ENCODE measurements at places on chromosomes 1 and 21.

GRCh38 chr1:119727991-119728390 lies 16.3 kb downstream of the PHGDH start:
- ATAC-seq = no peak

DNA sequence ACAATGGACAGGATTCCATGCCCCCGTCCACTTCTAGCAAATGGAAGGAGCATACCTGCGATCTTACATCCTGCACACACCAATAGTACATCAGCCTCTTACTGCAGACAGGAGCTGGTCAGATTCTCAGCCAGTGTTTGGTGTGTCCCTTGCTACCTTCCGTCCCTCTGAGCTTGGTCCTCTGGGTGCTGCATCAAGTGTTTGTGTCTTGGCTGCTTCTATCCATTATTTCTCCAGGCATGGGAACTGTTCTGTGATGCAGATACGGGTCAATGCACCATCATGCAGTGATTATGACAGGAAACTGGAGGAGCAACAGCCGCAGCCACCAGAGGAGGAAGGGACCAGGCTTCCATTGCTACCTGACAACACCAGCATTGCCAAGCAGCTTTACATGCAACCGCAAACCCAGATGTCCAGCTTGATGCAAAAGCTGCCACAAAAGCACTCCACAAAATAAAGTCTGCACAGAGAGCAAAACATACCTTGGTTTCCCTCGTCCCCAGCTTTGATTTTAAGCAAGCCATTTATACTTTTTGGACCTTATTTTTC lies 21.9 kb upstream of the OVAAL start:
- ATAC-seq = no peak

GRCh38 chr1:168218658-168219057 lies 7.1 kb upstream of the SFT2D2 start:
- ATAC-seq = no peak

DNA sequence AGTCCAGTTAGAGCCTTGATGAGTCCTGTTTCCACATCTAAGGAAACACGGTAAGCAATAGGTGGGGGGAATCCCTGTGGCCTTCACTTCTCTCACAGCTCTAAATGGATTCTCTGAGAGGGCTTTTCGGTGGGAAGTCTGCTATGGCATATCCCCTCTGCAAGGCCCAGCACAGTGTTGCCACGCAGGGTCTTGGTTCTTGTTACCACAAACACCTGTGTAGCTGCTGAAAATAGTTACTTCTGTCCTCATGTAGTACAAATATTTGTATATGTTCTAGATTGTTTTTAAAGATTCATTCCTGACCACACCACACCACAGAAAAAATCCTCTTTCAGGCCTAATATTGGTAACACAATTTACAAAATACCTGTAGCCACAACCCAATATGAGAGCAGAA lies 5.6 kb downstream of the ACTA1 start:
- ATAC-seq = no peak

GRCh38 chr1:231993968-231994455 lies 367.4 kb downstream of the DISC1 start:
- ATAC-seq = no peak

- no peak for ATAC-seq
These were observed 295.6 kb downstream of the S1PR1 start for GRCh38 chr1:101532377-101532776.

DNA sequence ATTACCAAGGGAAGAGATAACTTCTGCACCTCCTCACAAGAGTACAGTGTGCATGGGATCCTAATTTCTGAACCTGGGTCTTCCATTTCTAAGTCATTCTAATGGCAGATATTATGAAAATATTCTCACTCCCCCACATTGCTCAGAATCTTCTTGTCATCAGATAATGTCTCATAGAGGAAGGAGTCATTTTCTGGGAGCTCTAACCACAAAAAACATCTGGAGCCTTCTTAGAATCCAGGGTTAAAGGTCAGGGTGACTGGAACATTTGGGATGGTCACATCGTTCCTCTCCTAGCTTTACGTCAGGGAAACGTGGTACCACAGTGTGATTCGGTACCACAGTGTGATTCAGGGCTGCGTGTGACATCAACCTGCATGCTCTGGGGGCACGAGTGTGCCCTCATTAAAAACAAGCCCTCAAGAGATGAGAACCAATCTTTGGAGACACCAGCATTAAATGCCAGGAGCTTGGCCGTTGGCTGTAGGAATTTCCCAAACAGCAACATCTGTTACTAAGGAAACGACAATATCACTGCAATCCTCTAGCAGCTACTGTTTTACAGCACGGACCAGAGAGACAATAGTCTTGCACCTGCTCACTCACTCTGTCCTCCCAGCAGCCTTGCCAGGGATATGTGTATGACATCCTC lies 179.1 kb downstream of the PSMG1 start:
- ATAC-seq = no peak

- no peak for ATAC-seq
These were observed 176.1 kb downstream of the SLC45A1 start for GRCh38 chr1:8493916-8494540.

DNA sequence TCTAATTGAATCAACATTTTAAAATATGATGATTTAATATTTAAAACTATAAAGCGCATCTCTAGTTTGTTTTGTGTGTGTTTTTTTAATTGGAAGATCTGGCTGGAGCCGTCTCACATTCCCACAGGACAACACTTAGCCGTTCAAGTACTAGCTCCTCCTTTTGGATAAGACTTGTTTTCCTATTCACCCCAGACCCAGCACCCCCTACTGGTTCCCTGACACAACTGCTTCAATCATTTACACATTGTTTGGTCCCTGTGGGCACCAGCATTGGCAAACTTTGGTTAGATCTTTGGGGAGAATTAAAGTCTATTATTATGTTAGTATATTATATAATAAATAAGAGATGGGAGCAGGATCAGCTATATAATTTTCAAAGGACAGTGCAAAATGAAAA lies 34.5 kb downstream of the TYW3 start:
- ATAC-seq = no peak

DNA sequence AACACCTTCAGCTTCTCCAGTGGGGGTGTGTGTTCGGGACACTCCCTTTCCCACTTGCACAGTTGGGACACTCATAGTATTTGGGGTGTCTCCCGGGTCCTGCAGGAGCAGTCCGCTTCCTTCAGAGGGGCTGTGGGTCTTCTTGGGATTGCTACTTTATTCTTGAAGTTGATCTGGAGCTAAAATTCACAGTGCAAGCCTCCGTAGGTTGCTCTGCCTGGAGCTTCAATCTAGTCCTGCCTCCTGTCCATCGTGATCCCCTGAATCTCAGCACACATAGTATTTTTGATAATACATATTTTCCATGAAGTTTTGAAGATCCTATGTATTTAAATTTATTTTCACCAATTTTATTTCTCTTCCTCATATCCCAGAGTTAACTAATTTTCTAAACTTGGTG lies 902.1 kb downstream of the LTN1 start:
- no peak for ATAC-seq

DNA sequence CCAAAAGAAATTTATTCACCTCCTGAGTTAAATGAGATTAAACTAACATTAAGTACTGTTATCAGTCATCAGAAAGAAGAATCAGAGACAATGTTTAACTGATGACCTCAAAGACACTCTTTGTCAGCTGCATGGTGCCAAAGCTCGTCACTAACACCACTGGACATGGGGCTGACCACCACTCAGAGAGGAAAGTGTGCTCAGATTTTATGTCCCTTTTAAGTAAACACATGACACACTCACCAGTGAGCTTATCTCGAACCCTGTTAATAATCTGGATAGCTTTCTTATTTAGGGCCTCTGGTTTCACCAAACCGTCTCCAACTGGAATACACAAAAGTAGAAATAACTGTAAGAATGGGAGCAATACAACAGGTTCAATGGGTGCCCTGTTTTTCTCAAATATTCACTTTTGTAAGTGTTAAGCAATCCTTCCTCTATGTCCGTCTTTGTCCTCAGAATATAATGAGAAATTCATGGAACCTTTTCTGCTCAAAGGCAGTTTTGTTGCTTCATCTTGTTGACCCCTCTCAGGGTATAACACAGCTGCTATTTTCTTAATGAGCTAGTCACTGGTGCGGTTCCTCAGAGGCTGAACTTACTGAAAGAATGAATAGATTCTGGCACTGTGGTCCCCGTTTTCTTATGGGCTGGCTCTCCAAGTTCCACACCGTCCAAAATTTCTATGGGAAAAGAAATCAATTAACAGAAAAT lies 9.5 kb upstream of the EXOSC10 start:
- no peak for ATAC-seq

DNA sequence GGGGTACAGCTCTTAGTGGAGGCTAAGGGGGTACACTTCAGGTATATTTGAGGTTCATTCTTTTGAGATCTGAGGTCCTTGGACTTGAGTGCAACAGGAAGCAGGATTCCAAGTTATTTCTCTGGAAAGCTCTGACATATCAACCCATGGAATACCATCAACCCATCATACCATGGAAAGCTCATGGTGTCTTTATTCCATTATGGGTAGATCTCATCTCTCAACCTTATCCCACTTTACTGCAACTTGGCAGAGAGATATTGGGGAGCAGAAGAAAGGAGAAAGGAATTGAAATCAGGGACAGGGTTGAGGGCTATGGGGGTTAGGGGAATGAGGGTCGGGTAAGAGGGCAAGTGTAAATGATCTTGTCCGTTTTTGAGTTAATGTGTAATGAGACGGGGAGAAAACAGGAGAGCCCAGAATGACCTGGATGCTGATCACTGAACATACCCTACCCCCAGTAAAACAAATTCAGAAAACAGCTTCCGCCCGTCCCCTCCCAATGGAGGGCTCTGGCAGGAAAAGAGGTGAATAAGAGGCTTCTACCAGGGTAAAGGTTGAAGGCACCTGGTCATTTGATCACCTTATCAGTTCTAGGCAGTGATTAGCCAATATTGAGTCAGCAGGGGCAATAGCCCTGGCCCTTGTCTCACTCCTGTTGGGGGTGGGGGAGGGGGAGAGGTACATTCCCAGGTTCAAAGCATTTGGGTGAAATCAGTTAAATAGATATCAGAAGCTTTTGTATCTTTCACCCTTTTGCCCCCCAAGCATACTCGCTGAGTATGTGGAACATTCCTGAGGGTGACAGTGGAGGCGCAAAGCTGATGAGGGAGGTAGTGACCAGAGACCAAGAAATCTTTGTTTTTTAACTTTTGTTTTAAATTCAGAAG lies 622 bp upstream of the APOA2 start:
- no peak for ATAC-seq

DNA sequence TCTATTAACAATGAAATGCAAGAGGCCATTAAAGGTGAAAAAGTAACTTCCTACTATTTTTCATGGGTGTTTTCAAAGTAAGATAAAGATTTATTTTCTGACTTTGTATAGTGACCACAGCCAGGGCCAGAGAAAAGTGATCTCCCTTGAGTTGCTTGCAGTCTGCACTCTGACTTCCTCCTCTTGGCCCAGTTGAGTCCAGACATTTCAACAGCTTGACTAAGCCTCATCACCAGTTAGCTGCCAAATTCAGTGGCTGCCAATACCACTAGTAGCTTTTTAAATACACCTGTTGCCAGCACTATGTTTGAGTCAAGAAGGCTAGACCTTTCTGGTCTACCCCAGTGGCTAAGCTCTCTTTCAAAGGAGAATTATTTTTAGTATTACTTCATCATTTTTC lies 3.7 kb upstream of the NEK7 start:
- ATAC-seq = no peak

- ATAC-seq = no peak
These were observed 1013.2 kb downstream of the MRPL39 start for GRCh38 chr21:24594082-24594481.

- no peak for ATAC-seq
These were observed 26.2 kb upstream of the NGF start for GRCh38 chr1:115364046-115364779.

DNA sequence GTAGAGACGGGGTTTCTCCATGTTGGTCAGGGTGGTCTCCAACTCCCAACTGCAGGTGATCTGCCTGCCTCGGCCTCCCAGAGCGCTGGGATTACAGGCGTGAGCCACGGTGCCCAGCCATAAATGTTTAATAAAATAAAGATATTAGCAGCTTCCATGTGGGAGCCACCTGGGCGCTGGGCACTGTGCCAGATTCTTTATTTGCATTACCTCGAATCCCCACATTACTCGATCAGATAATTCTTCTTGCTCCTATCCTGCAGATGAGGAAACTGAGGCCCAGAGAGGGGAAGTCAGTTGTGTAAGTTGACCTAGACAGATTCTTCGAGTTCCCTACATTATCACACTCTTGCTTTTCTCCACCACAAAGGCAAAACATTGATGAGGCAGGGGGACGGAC lies 24.9 kb upstream of the TENT5B start:
- no peak for ATAC-seq

- ATAC-seq = no peak
These were observed 63.7 kb downstream of the TOR1AIP2 start for GRCh38 chr1:179813626-179814545.

GRCh38 chr1:58862728-58863385 lies 79.0 kb upstream of the JUN start:
- ATAC-seq = peak; percentile 76

DNA sequence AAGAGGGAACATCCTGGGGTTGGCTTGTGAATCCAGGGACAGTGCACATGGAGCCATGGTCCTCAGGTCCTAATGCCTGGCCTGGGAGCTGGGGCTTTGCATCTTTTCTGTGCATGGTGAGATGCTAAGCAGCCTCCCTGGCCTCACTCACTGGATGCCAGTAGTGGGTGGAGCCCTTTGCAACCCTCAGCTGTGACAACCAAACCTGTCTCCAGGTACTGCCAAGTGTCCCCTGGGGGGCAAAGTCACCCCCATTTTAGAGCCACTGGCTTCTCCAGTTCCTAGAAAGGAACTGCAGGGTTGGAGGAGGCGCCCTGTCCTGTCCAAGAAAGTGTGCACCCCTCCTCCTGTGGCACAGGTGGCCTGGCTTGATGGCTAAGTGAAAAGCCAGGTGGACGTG lies 44.6 kb upstream of the GRIK3 start:
- no peak for ATAC-seq

- ATAC-seq = no peak
These were observed 4.2 kb upstream of the CCDC28B start for GRCh38 chr1:32195972-32196823.

GRCh38 chr1:192575499-192576189 lies at the start of gene RGS1:
TSS of gene RGS1 (plus strand) at chr1:192575773. CDS start at chr1:192575793, 20 bp downstream.
- ATAC-seq = no peak

DNA sequence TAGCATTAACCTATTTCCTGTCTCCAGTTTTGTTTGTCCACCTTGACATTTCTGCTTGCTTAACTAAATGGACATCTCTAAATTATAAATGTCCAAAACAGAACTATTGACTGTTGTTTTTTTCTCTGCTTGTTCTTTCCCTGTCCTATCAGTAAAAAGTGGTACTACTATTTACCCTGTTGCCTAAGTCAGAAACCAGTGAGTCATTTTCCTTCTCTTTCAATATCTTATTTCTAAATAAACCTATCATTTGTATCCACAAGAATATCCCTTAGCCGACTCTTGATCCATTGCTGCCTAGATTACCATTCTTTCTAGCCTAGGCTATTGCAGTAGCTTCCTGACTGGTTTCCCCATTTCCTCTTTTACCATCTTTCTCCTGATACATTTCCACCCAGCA lies 22.5 kb downstream of the MIER1 start:
- no peak for ATAC-seq

- peak; percentile 12 for ATAC-seq
These were observed 16.2 kb upstream of the LY9 start for GRCh38 chr1:160779626-160780397.

- ATAC-seq = no peak
These were observed 2.0 kb upstream of the ACOT11 start for GRCh38 chr1:54545916-54546635.
